ENCODE measurements at places on chromosomes 7 and 10.
A peak's percentile ranks its signal among the peaks of the same experiment; 100 is the strongest.

DNA sequence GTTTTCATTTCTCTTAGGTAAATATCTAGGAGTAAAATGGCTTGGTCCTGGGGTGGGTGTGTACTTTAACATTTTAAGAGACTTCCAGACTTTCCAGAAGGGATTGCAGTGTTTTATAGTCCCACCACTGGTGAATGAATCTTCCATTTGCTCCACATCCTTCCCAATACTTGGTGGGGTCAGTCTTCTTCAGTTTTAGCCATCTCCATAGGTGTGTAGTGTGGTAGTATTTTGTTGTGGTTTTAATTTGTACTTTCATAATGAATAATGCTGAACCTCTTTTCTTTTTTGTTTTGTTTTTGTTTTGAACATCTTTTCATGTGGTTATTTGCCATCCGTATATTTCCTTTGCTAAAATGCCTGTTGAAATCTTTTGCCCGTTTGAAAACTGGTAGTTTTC lies 86.4 kb downstream of the ANKRD61 start:
- DNase-seq: no peak

- DNase-seq: no peak
These were observed 1494.9 kb upstream of the LRRTM3 start for GRCh38 chr10:65430979-65431378.

DNA sequence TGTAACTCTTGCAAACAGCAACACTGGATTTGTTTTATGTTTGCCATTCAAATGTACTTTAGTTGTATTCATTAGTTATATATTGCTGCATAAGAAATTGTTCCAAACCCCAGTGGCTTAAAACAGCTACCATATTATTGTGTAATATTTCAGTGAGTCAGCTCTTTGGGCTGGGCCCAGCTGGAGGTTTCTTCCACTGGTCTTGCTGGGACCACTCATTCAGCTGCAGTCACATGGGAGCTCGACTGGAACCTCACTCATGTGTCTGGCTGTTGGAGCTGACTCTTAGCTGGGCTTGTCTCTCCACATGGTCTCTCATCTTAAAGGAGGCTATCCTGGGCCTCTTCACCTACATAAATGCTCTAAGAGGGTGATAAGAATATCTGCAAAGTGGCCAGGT lies 23.2 kb upstream of the PIP4K2A start:
- peak; percentile 24 for DNase-seq

GRCh38 chr10:89364531-89364930 lies 13.3 kb upstream of the IFIT1B start:
- DNase-seq: no peak

DNA sequence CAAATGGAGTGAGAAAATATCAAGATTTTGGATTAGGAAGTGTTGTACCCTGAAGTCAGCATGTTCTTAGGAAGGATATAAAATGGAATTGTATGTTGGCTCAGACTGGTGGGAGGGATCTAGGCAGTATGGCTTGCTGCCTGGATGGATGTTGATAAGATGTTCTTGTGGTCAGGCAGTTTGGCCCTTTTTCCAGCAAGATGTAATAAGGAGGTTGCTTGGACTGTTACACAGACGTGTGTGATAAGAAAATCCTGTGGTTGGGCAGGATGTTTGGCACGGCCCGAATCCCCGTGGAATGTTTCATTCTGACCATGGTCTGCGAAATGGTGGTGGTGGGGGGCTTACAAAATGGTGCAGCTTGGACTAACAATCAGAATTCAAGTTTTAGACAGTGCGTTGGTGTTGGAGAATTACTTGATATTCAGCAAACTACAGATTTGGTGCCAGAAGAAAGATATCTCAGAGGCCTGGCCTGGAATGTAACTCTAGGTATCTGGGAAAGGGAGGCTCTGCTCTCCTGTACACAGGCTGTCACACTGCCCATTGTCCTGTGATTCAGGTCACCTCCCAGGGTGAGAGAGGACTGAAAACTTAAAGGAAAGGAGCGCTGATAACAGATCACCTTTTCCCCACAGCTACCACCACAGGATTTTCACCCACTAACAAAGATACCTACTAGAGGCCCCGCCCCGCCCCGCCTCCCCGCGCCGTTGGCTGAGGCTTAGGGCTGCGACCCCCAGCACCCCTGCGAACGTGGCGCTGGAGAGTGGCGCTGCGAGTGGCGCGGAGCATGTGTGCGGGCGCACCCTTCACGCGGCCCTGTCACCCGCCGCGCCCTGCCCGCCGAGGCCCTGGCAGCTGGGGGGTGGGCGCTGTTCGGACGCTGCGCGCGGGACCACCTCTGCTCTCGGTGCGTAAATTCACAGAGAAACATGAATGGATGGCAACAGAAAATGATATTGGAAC lies 19.3 kb upstream of the ZNF680 start:
- no peak for DNase-seq

- no peak for DNase-seq
These were observed 30.8 kb downstream of the VAX1 start for GRCh38 chr10:117107238-117107637.

DNA sequence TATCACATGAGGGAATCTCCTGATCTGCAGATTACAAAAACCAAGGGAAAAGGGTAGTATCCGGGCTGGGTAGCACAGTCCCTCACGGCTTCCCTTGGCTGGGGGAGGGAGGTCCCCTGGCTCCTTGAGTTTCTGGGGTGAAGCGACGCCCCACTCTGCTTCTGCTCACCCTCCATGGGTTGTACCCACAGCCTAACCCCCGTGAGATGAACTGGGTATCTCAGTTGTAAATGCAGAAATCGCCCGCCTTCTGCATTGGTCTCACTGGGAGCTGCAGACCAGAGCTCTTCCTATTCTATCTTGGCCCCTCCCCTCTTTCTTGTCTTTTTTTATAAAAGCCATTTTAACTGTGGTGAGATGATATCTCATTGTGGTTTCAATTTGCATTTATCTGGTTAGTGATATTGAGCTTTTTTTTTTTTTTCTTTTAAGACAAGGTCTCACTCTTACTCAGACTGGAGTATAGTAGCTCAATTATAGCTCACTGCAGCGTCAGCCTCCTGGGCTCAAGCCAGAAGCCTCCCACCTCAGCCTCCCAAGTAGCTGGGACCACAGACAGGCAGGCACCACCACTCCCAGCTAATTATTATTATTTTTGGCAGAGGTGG lies 87.8 kb downstream of the ABCC2 start:
- DNase-seq: no peak

- no peak for DNase-seq
These were observed 54.9 kb downstream of the PTEN start for GRCh38 chr10:87918254-87918859.

- DNase-seq: no peak
These were observed 396.8 kb downstream of the KCNMA1 start for GRCh38 chr10:77240706-77241349.

DNA sequence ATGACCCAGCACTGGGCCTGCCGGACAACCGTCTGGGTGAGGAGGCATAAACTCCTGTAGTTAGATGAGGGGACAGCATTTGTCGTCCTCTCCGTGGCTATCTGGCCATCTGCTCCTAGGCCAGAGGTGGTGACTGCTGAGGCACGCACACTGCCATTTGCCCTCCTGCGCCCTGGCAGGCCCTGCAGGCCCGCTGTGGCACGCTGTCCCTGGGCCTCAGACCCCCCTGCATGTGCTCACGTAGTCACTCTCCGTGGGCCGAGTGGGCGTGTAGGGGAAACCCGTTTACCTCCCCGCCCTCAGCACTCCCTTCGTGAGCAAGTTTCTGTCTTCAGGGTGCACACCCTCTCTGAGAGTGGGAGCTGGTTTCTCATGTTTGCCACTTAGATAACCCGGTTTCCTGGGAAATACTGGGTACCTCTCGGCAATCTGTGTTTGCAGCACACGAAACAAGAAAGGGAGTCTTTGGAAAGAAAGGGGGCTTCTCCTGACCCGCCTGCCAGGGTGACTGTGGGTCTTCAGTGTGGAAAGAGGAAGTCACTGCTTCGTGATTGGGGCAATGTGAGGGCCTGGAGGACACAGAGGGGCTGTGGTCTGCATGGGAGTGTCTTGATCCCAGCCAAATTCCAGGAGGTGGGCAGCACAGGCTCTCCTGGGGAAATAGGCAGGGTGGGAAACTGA lies 10.8 kb downstream of the ADAMTS14 start:
- DNase-seq: no peak

DNA sequence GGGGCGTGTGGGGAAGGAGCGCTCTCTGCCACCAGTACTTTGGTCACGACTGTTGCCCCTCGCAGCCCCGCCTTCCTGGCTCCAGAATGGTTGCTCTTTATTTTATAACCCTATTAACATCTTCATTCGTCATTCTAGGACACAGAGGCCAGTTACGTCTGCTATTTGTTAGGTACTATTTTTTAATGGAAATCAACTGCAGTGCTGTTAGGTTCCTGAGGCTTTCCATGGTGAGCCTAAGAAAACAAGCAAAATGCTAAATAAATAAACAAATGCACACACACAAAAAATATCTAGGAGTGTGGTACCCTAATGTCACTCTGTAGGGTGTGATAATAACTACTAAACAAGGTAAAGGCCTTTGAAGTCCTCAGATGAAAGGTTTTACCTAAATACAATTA lies 71.1 kb downstream of the SLC37A3 start:
- no peak for DNase-seq

DNA sequence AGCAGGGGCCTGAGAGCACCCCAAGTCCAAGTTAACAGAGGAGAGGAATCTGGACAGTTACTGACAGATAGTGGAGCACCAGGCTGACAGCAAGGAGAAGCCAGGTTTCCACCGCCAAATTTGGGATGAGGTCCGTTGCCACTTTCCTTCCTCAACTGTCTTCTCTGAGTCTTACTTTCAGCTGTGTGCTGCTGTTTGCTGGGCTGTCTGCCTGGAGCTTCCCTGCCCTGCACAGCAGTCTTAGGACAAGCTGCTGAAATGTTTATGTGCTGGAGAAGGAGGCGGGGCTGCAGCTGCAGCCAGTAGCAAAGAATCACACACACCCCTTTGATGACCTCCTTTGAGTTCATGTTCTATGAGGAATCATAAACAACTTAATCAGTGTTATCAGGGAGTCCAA lies 17.4 kb upstream of the CYP3A7 start:
- no peak for DNase-seq

DNA sequence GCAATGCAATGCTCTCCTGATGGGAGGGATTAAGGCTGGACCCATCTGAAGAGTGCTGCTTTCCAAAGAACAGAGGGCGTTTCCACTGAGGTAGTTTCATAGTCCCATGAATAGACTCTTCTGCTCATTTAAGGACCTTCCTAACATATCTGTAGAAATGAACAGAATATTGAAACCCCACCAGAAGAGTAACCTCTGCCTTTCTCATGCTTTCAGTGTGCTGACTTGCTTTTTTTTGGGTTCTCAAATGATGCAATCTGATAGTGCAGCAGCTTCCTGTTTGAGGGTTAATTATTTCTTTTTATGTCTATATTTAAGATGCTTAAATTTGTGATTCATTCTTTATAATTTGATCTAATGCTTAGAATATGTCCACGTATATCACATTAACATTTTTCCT lies 82.2 kb downstream of the GATA3 start:
- no peak for DNase-seq

DNA sequence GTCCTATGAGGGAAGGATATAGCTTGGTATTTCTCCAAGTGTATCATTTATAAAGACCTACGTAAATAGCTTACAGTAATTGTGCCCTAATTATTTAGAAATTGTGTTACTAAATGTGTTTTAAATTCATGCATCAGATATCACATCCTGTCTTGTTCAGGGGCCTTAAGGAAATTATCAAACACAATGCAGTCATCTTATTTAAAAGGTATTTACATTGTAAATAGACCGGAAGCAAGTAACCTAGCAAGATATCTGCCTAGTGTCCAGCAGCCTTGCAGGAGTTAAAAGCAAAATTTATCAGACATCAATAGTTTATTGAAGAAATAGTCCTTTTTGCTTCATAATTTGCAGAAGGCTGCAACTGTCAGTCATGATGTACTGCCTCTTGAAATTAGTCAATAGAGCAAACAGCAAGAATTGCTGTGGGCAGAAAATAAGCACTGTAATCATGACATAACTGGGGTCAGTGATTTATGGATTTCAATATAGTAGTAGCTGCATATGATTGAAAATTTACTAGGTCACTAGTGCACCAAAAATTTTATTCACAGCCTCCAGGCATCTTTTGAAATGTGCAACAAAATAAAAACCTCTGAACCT lies 23.1 kb downstream of the GLRX3 start:
- peak; percentile 24 for DNase-seq

DNA sequence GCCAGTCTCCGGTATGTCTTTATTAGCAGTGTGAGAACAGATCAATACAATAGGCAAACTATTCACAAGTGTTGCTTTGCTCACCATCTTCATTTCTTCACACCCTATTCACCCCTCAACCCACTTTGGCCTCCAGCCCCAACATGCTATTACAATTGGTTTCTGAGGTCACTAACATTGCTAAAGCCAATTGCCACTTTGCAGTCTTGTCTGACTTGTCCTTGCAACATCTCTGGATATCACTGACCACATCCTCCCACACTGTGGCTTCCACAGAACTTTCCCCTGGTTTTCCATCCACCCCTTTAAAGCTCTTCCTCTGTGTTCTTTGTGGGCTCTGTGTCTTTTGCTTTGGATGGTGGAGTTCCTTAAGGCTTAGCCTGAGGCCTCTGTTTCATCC lies 5.2 kb upstream of the APBB1IP start:
- DNase-seq: no peak

- DNase-seq: peak; percentile 56
These were observed 1.1 kb downstream of the DDIT4 start for GRCh38 chr10:72274730-72275350.

- peak; percentile 33 for DNase-seq
These were observed 95.2 kb downstream of the CLEC2L start for GRCh38 chr7:139618482-139619366.

Measured in kidney capillary endothelial cell (primary cell).